Progenitor cell of endocrine pancreas (in vitro differentiated cells): ENCODE measurements at places on chromosomes 1 and 21. TPM values are rescaled to one million over a fixed set of nuclear protein-coding genes. Genes with fewer than 3 reads are reported as not detected.

Gene APCS
- not detected in 2 replicates for total RNA-seq

- no peak for DNase-seq
Observed at GRCh38 chr1:225866061-225866837, 15.9 kb downstream of the TMEM63A start.

DNA sequence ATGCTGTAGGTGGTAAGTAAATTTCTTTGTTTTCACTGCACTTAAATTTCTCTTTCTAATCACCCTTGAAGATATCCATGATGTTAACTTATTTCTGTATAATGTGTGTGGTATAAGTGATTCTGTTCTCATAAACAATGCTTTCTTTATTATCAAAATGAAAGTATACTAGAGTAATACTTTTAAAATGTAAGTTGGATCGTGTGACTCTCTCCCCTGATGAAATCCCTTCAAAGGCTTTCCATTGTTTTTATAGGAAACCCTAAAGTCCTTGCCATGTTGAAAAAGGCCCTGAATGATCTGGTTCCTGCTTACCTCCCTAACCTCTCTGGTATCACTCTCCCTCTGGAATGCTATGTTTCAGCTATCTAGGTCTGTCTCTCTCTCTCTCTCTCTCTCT is 191.1 kb upstream of the LHX8 start:
- no peak for DNase-seq

- no peak for DNase-seq
Observed at GRCh38 chr1:183956559-183957188, 80.9 kb downstream of the COLGALT2 start.

Gene FAM72C
- 0.62 and 2.0 TPM in 2 replicates for total RNA-seq

Gene PROX1
- total RNA-seq = 63.2 and 73.9 TPM in 2 replicates

DNA sequence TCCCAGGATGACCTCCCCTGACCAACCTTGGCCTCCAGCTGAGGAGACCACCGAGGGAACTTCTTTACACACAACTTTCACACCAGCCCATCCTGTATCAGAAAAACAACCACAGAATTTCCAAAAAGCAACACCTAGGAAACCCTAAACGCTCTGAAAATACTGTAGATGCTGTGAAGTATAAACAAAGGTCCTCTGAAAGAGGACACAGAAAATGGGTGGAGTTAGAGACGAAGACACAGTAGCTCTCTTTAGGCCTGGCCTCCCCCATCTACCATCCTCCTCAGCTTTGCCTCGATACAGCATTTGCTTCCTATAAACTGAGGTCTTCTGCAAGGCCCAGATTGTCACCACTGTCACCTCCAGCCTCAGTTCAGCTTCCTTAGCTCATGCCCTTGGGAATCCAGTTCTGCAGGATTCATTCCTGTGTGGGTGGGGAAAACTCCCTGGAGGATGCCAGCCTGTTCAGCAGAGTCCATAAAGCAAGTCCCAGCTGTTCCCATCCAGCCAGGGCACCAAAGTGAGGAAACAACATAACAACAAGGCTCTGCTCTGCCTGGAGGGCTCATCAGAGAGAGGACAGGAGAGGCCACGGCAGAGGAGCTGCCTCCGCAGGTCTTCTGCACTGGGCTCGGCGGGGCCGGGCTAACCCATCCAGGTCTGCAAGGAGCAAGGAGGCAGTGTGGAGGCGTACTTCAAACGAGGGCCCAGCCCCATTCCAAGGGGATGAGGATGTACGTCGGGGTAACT is 15.0 kb downstream of the PIK3C2B start:
- no peak for DNase-seq

DNA sequence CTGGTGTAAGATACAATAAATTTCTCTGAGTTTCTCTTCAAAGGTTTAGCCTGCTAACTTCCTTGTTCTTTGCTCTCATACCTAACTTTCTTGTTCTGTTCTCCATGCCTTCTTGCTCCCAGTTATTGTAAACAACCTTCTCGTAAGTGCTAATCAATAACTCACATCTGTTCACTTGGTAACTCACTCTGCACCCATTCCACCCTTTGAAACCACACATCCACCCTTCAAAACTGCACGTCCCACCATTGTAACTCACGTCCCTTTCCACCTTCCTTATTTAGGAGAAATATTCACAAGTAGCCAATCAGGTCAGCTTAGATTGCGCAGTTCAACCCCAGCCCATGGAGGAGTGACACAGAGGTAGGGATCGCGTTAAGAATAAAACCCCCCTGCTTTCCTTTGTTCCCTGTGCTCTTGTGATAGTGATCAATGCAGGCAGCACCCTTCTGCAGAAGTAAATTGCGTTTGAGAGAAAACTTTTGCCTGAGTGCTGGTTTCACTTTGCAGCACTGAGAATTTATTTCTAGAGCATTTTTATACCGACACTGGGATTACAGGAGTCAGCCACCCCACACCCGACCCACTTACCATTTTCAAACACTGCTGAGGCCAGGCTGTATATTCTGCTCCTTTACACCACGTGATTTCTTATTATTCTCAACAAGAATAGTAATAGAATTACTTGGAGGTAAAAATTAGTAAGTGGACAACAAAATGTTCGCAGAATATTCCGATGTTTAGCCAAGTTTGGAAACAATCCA is 789.2 kb upstream of the RGS18 start:
- no peak for DNase-seq

Gene S100A7
- total RNA-seq = not detected in 2 replicates

Gene KIF1B
- total RNA-seq = 74.4 and 78.7 TPM in 2 replicates

DNA sequence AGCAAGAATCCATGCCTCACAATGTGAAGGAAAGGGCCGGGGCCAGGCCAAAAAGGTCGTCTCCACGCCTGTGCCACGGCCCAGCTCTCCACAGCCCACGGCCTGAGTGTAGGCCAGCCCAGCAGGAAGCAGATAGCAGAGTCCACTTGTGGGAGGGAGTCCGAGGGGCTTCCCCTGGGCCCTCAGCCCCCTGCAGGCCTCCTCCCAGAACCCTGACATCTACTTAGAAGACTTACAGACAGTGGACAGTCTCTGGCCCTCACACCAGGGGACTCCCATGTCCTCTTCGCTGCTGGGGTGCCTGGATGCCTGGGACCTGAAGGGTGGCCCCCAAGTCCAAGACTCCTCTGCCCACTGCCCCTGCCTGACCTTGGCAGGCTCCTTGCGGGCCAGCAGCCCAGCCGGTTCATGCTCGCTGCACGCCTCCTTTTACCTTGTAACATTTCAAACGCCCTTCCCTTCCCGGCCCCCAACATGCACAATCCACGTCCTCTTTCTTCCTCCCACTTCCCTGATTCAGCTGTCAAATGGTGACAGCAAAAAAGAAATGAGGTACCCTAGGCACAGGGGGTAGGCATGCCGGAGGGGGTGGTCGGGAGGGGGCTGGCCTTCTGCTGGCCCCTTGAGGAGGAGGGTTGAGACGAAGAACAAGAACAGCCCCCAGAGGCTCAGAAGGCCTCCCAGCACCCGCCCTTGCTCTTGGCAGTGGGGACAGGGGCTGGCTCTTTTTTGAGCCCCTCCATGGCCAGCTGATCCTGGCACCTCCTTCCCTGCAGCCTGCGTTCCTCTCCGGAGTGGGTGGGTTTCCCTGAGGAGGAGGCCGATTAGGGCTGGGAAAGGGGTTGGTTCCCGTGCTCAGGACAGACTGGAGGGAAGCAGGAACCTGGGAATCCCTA is 997 bp upstream of the PTPN7 start:
- DNase-seq = no peak
